Neural progenitor cell (in vitro differentiated cells): ENCODE measurements at places on chromosomes 3 and 15. TPM values are rescaled to one million over a fixed set of nuclear protein-coding genes. Genes with fewer than 3 reads are reported as not detected.

EPB42 gene
- not detected in 2 replicates for total RNA-seq

ADAMTS17 gene
- 1.1 and 1.5 TPM in 2 replicates for total RNA-seq

FEZF2 gene
- total RNA-seq: 7.6 and 9.1 TPM in 2 replicates

FAM98B gene
- 16.3 and 31.4 TPM in 2 replicates for total RNA-seq

CSTA gene
- not detected in 2 replicates for total RNA-seq

HRG gene
- total RNA-seq: not detected in 2 replicates

ZIC1 gene
- 0.56 and 0.84 TPM in 2 replicates for total RNA-seq

C3orf20 gene
- not detected in 2 replicates for total RNA-seq

MESP2 gene
- 0.19 TPM in 1 of 2 replicates, not detected in the other for total RNA-seq

SNRPN gene
- 442 and 448 TPM in 2 replicates for total RNA-seq

KNL1 gene
- total RNA-seq: 71.7 and 125 TPM in 2 replicates

PPCDC gene
- total RNA-seq: 15.8 and 38.6 TPM in 2 replicates

- H3K36me3 ChIP-seq: no peaks in the 10 kb centered on the region
- DNase-seq: no peak
Observed at GRCh38 chr3:100184948-100185570, 70.8 kb upstream of the FILIP1L start.

DNA sequence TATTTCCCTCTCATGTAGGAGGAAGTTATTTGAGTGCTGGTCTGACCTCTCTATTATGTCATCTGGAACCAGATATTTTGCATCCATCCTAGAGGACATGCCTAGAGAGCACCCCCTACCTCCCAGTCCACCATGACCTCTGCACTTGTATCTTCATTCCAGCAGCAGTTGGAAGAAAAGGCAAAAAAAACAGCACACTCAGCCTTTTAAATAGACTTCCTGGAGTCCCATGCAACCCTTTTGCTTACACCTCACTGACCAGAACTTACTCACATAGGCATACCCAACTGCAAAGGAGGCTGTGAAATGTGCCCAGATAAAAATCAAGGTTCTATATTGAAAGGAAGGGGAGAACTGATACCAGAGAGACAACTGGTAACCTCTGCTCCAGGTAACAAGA is 92.3 kb upstream of the FHIT start:
- H3K4me3 ChIP-seq: no peak overlapping the region
- no peaks in the 10 kb centered on the region for H3K4me1 ChIP-seq
- no peaks in the 10 kb centered on the region for H3K27me3 ChIP-seq

- H3K36me3 ChIP-seq: no peaks in the 10 kb centered on the region
- H3K27ac ChIP-seq: no peak overlapping the region
- DNase-seq: no peak
- no peaks in the 10 kb centered on the region for H3K27me3 ChIP-seq
- H3K4me1 ChIP-seq: no peaks in the 10 kb centered on the region
Observed at GRCh38 chr15:75007216-75007615, 11.9 kb downstream of the SCAMP5 start.

GRCh38 chr3:35624698-35625097 is 14.6 kb upstream of the ARPP21 start:
- no peaks in the 10 kb centered on the region for H3K36me3 ChIP-seq
- DNase-seq: no peak
- no peaks in the 10 kb centered on the region for H3K27me3 ChIP-seq
- no peak overlapping the region for H3K4me3 ChIP-seq

DNA sequence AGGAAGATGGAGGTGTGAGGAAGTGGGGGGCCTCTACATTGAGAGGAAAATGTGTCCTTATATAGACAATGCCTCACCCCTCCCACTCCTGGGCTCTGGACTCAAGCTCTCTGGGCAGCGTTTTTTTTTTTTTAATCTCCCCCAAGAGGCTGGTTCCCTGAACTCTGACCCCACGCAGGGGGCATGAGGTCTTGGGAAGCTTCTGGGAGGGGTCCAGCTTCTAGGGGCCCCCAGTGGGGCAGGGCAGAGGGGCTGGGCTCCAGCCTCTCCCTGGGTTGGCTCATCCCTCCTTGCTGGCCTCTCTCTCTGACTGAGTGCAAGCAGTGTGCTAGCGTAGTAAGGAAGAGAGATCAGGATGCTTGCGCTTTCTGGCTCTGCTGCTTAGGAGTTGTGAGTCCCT is 101.4 kb upstream of the HACD2 start:
- H3K36me3 ChIP-seq: no peaks in the 10 kb centered on the region
- H3K27ac ChIP-seq: no peak overlapping the region
- DNase-seq: peak; percentile 57
- peaks cover 26% of the 10 kb centered on the region for H3K4me1 ChIP-seq
- no peaks in the 10 kb centered on the region for H3K27me3 ChIP-seq

DNA sequence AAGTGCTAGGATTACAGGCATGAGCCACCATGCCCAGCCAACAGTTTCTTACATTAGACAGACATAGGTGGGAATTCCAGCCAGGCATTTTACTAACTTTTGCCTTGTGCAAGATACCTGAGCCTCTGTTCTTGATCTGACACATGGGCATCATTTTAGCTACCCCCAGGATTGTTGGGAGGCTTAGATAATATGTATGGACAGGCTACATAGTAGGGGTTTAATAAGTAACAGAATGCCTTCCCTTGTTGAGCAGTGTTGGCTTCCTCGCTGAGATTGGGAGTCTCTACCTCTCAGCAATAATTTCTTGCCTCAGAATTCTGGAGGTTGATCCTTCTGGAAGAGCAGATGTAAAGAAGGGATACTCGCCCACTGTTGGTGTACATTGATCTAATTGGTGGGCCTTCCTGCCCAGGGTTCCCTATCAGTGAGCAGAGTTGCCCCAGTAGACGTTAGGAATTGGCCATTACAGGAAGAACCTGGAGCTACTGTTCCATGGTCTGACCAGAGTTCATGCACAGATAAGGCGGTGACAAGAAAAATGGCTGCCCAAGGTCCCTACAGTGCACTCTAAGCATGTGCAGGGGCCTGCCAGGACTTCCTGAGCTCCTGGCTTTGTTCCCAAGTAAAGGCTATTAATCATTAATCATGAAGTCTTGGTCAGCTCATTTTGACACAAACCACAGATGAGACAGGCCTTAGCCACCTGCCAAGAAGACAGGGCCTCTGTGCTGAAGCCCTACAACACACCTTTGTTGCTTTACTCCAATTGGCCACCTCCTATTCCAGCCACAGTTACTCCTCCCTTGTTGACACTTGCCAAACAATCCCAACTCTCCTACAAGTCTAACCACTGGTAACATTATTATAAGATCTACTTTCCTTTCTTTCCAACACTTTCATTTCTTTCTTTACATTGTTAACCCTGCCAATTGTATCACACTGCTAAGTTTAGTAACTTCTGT is 5.0 kb upstream of the IL17RE start:
- H3K27me3 ChIP-seq: no peaks in the 10 kb centered on the region
- H3K36me3 ChIP-seq: no peaks in the 10 kb centered on the region
- no peaks in the 10 kb centered on the region for H3K4me1 ChIP-seq
- H3K4me3 ChIP-seq: no peak overlapping the region

DNA sequence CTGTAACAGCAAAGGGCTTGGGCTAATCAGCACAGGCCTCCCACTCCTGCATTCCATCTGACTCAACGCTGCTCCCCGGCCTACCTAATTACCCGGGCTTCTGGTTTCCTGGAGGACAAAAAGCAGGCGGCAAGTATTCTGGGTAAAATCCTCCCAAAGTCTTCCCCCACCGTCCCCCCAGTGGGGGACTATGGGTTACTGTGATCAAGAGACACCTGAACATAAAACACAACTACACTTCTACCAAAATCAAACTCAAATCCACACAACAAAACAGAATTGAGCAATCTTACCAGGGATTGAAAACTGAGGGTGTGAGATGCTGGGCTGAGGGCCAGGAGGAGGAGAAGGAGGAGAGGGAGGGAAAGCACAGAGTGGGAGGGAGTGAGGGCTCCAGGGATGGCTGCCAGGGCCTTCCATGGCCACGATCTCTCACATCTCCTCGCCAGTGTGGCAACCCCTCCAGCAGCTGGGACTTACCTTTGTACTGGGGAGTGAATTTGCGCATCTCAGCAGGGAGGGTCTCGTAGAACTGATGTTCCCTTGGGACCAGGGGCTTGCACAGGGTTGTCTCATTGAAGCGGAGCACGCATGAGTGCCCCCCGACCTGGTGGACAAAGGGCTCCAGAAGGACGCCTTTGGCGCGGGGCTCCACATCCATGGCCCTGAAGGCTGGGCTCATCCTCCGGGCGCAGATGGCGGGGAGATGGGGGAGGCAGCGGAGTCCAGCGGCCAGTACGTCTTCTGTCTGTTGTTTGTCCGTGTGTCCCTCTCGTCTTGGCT is 9.1 kb upstream of the NCKIPSD start:
- no peak overlapping the region for H3K4me3 ChIP-seq
- peak overlapping the region; percentile 81 for H3K27ac ChIP-seq
- H3K27me3 ChIP-seq: no peaks in the 10 kb centered on the region
- peaks cover 23% of the 10 kb centered on the region for H3K4me1 ChIP-seq
- peaks cover 20% of the 10 kb centered on the region for H3K36me3 ChIP-seq
- peak; percentile 45 for DNase-seq

DNA sequence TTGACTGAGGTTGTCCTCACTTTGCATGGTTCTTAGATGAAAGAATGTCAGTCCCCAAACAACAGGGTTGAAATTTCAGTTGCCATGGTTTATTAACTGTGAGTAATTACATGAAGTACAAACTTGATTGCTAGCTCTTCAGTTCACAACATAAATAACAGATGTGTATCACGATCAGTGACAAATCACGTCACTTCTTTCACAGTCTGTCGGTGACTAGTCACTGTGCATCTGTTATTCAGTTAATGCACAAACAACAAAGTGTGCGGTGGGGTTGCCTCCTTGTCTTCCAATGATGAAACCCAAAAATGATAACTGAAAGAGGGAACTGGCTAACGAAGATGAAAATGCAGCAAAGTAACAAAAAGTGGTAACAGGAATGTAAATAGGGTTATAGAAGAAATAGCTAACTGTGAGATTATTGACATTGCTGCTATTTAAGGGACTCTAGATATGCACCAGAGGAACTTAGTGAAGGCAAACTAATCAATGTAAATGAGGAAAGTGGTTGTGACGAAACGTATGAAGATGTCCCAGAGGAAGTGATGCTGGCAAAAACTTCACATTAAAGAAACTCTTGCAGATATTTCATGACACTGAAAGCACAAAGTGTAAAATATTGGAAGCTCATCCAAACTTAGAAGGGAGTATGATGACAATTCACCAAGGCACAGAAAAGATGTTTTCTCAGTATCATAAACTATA is 159.3 kb downstream of the WDR76 start:
- no peak overlapping the region for H3K27ac ChIP-seq
- DNase-seq: no peak
- H3K36me3 ChIP-seq: no peaks in the 10 kb centered on the region
- H3K4me3 ChIP-seq: no peak overlapping the region
- no peaks in the 10 kb centered on the region for H3K27me3 ChIP-seq

DNA sequence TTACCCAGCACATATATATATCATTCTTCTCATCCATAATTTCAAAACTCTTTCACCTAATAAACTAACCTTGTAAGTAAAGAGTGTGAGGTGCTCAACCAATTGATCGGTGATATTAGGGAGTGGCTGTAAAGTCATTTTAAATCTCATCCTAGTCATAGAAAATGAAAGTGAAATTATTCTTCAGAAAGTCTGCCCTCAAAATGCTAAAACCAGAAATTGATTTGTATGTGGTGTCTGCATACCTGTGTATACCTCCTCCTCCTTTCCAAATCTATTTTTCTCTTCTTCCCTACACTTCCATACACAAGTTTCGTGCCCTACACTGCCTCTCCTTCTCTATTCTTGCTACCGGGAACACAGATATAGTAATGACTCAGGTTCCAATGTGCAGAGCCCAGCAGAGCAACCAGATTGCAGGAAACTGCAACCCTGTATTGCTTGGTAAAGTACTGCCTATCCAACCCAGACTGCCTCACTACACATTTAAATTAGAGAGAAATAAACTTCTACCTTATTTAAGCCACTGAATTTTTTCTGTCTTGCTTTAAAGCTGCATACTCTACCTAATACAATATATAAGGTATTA is 7.4 kb upstream of the TBC1D5 start:
- H3K36me3 ChIP-seq: no peaks in the 10 kb centered on the region
- H3K27me3 ChIP-seq: no peaks in the 10 kb centered on the region
- DNase-seq: no peak
- no peaks in the 10 kb centered on the region for H3K4me1 ChIP-seq
- no peak overlapping the region for H3K27ac ChIP-seq
